ENCODE measurements at places on chromosomes 11 and 22.

- DNase-seq: no peak
These were observed 468 bp downstream of the ZDHHC8 start for GRCh38 chr22:20131859-20132685.

GRCh38 chr11:105829084-105829483 is 193.0 kb downstream of the MSANTD4 start:
- DNase-seq: no peak

DNA sequence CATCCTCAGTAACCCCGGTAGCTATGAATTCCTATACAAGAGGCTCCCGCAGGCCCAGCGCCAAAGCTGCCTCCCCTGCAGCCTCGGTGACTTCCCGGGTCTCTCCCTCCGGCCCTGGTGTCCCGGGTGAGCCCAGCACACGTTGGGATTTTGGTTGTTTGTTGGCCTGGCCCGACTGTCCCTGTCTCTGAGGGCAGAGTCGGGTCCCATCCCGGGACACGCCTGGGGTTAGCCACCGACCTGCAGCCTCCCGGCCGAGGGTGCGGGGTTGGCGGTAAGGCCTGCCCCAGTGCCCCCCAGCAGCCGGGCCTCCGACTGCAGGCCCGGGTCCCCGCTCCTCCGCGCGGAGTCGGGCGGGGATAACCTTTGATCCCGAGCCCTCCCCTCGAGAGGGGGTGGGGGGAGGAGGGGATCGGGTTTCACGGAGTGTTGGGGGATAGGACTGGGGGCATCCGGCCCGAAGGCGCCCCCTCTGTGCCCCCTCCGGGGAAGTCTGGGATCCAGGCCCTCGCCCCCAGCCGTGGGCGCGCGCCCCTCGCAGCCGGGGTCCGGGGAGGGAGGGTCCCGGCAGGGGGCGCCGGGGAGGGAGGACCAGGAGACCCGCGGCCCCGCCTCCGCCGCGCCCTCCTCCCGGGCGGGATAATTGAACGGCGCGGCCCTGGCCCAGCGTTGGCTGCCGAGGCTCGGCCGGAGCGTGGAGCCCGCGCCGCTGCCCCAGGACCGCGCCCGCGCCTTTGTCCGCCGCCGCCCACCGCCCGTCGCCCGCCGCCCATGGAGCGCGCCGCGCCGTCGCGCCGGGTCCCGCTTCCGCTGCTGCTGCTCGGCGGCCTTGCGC is at the start of gene FBLN1:
Gene FBLN1, plus strand, starts transcription at position 669 of the 835 bp plus-strand sequence. Its CDS starts 103 bp downstream, at position 772.
- no peak for DNase-seq

GRCh38 chr22:32904044-32904443 is 102.5 kb downstream of the TIMP3 start:
- DNase-seq: no peak

DNA sequence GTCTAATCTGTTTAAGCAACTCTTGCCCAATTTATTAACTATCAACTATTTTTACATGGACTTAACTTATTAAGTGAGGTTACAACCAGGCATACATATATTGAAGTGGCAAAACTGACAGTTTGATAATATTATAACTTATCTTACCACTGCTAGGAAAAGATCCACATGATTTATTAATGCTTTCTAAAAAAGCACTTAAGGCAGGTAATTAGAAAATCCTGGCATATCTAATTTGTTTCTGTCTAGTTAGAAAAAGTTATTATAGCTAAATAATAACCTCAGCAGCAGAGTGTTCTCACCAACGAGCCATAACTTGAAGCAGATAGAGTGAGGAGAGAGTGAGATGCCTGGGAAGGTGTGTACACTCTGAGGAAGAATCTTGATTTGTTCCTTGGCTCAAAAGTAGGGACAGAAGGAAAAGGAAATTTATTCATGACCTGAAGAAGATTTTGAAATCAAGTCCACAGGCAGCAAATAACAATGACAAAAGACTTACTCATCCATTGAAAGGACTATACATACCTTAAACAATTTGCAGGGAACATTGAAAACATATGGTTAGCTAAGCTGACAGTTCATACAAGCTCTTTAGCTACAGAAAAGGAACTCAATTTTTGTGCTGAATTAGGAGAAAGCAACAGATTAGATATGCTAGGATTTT is 7.1 kb upstream of the MUC15 start:
- DNase-seq: no peak
